Foreskin keratinocyte (primary cell): ENCODE measurements at places on chromosomes 3 and 15.

DNA sequence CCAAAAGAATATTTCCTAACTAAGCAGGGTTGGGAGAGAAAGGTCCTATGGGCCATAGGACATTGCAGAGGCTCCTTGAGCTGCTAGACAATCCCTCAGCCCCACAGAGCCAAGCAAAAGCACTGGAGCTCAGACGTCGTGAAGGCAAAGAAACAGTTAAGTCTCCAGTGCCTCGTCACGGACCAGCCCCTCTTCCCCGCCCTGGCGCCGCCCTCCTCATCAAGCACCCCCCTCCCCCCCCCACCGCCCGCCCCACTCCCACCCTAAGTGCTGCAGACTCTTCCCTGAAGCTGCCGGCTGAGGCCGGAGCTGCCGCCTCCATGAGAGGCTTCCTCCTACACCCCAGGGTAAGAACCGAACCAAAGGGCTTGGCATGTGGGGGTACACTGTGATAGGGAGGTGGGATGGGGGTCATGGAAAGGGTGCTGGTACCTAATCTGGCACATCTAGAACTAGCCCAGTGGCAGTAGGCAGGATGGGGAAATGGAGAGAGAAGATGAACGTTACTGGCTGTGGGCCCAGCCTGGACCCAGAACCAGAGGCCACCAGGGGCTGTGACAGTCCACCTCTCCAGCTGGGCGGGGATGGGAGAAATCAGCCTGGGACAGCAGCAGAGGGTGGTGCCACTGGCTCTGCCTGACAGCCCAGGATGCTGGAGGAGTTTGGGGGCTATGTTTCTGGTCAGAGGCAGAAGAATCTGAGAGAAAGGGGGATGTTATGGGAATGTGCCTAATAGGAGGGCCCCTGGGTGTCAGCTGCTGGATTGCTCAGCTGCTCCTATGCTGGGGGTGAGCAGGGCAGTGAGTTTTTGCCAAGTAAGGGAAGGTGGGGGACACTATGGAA lies at the start of gene MAP1A:
Gene MAP1A (plus strand): TSS at position 255 of the 843 bp plus-strand sequence. CDS start 3,866 bp downstream, outside the sequence.
- no peak for DNase-seq

DNA sequence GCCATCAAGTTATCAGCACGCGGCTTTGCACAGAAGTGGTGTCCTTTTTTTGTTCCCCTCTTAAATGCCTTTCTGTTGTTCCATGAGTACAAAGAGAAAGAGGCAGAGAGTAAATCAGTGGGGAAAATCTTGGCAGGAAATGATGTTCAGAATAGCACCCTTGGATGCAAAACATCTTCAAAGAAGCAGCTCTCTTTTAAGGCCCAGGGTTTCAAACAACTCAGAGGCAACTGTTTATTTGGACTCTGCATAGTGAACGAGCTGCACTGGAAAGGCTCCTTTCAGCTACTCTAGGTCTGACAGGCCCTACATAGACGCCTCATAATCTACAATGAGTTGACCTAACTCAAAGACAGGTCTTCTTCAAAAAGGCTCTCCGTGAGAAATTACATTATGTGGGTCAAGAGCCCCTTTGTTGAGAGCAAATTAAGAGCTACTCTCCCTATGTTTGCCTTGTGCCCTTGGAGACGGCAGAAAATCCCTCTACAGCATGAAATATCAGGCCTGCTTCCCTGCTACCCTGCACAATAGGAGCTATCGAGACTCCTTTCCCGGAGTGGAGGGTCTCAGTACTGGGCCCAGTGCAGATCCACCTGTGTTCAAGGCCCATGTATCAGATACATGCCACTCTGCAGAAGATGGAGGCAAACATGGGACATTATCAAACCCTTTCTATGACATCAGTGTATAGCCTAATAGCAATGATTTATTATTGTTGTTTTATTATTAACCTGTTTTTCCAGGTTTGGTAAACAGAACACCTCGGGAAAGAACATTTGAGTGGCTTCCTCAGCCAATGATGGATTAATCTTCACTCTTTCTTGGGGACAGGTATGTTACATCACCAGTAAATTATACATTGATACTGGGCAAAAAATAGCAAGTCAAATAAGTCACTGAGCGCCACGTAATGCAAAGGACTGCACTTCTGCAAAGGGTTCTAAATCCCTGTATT lies 53.1 kb downstream of the HEG1 start:
- DNase-seq: no peak

- DNase-seq: no peak
Observed at GRCh38 chr3:134651347-134652041, 672 bp upstream of the KY start.

DNA sequence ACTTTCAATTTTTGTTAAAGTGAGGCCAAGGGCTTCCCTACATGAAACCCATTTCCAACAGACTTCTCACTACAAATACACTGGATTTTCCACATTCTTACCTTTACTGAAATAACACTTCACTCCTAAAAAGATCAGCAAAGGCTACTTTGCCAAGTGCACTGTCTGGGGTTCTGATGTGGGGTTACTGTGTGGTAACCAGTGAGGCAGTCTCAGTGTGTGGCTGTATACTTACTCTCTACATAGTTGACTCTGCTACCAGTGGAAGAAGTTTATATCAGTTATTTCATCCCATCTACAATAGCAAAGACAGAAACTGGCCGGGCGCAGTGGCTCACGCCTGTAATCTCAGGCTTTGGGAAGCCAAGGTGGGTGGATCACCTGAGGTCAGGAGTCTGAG lies 5.6 kb downstream of the WDR82 start:
- DNase-seq: no peak

DNA sequence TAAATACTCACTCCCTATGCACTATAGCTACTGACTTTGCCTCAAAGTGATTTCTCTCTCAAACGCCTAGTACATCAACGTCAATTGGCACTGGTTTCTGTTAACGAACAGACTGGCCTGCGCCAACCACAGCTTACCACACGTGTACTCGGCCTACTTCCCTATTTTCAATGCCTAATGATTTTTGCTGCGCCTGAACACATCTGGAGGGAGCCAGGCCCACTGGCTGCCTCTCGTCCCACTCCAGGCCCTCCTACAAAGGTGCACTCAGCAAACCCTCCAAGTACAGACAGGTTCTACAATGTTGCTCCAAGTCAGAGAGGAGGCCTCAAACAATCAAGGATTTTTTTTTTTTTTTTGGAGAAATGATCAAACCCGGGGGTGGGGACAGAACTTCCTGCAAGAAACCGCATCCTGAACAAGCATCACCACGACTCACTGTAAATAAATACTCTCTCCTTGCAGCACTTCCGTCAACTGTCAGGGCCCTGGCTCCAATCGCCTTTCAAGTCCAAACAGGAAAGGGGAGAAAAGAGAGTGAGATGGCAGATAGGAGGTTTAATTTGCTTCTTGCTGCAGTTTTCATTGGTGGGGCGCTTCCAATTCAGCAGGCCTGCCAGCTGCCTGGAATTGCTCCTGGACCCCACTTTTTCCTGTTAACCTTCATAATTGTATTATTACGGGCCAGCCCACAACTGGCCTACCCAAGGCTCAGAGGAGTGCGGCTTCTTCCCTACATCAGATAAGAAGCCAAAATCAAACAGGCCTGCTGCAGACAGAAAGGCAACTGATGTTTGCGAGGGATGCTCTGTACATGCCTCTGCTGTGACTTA lies 139.3 kb downstream of the FOXP1 start:
- peak; percentile 98 for DNase-seq
